Fibroblast of villous mesenchyme (primary cell): ENCODE measurements at places on chromosomes 4 and X. TPM values are rescaled to one million over a fixed set of nuclear protein-coding genes. Genes with fewer than 3 reads are reported as not detected.

Gene IL15
- total RNA-seq: 9.5 and 11.6 TPM in 2 replicates

Gene MAGIX
- 1.9 and 2.2 TPM in 2 replicates for total RNA-seq

Gene TRO
- 16.8 and 17.1 TPM in 2 replicates for total RNA-seq

Gene DSPP
- total RNA-seq: not detected in 2 replicates

Gene POF1B
- not detected in 2 replicates for total RNA-seq

Gene BCOR
- 23.8 and 24.2 TPM in 2 replicates for total RNA-seq

Gene ZNF711
- 0.32 and 0.86 TPM in 2 replicates for total RNA-seq

Gene FAM184B
- under 0.01 TPM in 1 of 2 replicates, not detected in the other for total RNA-seq

Gene NAA11
- total RNA-seq: 0.97 TPM in 1 of 2 replicates, not detected in the other

Gene DGKK
- total RNA-seq: not detected in 2 replicates

Gene ZBTB33
- total RNA-seq: 12.9 and 20.3 TPM in 2 replicates

Gene DDIT4L
- 3.0 and 3.5 TPM in 2 replicates for total RNA-seq

Gene CASP3
- 35.4 and 110 TPM in 2 replicates for total RNA-seq

Gene H2AZ1
- 255 and 287 TPM in 2 replicates for total RNA-seq

Gene TIGD4
- total RNA-seq: under 0.01 TPM in 2 replicates

Gene ADGRG2
- not detected in 2 replicates for total RNA-seq

Gene ODAPH
- total RNA-seq: not detected in 2 replicates

Gene C1QTNF7
- 1.7 and 1.9 TPM in 2 replicates for total RNA-seq

Gene CCDC120
- total RNA-seq: 0.86 and 0.97 TPM in 2 replicates

Gene ARAF
- total RNA-seq: 17.4 and 23.3 TPM in 2 replicates

Gene TMEM192
- 6.8 and 11.7 TPM in 2 replicates for total RNA-seq

Gene UGT2A1
- total RNA-seq: not detected in 2 replicates

Gene TRAM1L1
- total RNA-seq: 2.6 and 3.0 TPM in 2 replicates

Gene GPR143
- total RNA-seq: 0.32 and 0.43 TPM in 2 replicates

Gene BCAP31
- total RNA-seq: 105 and 127 TPM in 2 replicates

Gene EVC
- 35.0 and 54.4 TPM in 2 replicates for total RNA-seq

Gene SCML1
- 5.8 and 12.5 TPM in 2 replicates for total RNA-seq

Gene PAGE2
- not detected in 2 replicates for total RNA-seq

Gene CXCL9
- total RNA-seq: not detected in 2 replicates

Gene CT45A10
- not detected in 2 replicates for total RNA-seq

Gene PSAPL1
- not detected in 2 replicates for total RNA-seq

Gene CXCL1
- total RNA-seq: 17.4 and 134 TPM in 2 replicates

Gene HAND2
- 45.4 and 71.7 TPM in 2 replicates for total RNA-seq

Gene FGF5
- total RNA-seq: 5.2 and 6.1 TPM in 2 replicates

Gene LDB2
- 19.9 and 24.2 TPM in 2 replicates for total RNA-seq

Gene ADGRL3
- total RNA-seq: 1.3 and 2.2 TPM in 2 replicates

Gene KLHL4
- 0.86 and 0.97 TPM in 2 replicates for total RNA-seq
